CD4-positive, alpha-beta T cell treated with Interferon alpha-2 for 1 hour (primary cell): ENCODE measurements at places on chromosomes 16 and 17.

- DNase-seq, result no peak
Observed at GRCh38 chr16:70438585-70438968, 323 bp downstream of the ST3GAL2 start.

GRCh38 chr17:72397687-72398086, 276.9 kb downstream of the SOX9 start:
- no peak for DNase-seq

GRCh38 chr17:30503558-30503957, 26.4 kb downstream of the GOSR1 start:
- no peak for DNase-seq

DNA sequence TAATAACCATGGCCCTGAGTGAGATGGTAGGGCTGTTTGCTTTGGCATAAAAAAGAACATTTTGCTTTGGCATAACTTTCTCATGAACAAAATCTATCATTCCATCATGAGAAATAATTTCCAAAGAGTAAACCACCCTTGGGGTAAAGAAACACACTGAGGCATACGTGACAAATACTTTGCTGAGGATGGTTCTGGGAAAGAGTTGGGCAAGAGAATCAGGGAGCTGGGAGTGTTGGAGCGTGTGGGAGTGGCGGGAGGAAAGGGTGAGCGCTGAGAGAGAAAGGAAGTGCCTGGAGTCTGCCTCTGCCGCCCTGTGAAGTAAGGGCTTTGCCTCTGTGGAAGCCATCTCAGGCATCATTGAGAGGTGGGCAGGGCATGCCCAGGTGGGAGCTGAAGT, 60.2 kb upstream of the ARHGAP44 start:
- no peak for DNase-seq

DNA sequence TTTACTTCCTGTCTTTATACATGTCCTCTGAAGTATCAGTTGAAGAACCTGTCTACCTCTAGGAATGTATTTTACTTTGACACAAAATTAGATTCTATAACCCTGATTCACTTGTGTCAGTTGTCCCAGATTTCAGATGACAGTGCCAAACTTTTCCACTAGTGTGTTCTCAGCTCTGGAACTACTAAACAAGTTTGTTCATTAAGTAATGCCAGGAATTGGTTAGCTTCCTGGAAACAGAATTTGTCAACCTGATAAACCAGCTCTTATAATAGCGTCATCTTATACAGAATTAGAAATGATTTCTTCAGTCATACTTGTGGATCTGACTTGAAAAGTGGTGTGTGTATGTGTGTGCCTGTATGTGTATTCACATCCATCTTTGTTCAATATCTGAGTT, 7.4 kb downstream of the MAP3K3 start:
- no peak for DNase-seq

DNA sequence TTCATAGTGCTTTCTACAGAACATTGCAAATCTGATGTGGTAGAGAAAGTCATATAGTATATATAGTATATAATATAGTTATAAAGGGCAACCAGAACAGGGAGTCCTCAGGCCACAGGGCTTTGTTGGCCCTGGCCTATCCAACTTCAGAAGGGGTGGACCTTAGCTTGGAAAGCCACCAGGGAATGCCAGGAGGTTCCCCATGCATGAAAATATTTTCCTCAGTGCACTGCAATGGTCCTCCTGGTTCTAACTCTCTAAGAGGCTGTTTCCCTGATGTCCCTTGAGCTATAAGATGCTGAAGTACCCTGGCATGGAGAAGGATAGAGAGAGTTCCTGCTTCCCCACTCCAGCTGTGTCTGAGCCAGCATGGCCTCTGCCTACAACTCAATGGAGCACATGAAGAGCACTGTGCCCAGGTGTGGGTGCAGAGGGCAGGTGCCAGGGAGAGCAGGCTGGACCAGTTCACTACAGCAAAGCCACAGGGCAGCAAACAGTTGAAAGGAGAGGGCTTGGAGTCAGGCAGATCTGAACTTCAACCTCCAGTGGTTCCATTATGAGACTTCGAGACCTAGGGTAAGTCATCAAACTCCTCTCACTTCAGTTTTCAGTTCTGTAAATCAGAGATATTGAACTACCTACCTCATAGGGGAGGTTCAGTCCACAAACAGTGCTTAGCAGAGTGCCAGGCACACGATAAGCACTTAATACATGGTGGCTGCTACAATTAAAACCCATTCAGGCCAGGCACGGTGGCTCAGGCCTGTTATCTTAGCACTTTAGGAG, 183.1 kb downstream of the SALL1 start:
- DNase-seq, result no peak

- DNase-seq, result no peak
Observed at GRCh38 chr16:84450176-84450865, 54.1 kb downstream of the MEAK7 start.

DNA sequence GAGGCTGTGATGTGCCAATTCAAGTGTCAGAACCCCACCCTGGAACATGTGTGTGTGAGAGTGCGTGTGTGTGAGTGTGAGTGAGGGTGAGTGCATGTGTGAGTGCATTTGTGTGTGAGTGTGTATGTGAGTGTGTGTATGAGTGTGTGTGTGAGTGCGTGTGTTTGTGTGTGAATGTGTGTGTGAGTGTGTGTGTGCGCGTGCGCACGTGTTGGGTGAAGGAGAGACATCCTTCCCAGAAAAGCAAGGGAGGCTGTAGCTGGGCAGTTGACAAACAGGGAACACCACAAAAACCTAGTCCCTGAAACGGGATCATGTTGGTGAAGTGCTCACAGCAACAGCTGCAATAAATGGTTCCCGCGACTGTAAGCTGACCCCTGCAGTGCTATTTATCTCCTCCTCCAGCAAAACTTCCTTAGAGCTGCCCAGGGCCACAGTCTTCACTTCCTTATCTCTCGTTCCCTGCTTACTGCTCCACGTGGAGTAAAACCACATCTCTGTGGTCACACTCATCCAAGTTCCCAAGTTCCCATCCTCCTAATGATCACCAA, 40.1 kb upstream of the RPL38 start:
- DNase-seq, result no peak

GRCh38 chr16:19245326-19245925, 40.1 kb upstream of the CLEC19A start:
- no peak for DNase-seq

DNA sequence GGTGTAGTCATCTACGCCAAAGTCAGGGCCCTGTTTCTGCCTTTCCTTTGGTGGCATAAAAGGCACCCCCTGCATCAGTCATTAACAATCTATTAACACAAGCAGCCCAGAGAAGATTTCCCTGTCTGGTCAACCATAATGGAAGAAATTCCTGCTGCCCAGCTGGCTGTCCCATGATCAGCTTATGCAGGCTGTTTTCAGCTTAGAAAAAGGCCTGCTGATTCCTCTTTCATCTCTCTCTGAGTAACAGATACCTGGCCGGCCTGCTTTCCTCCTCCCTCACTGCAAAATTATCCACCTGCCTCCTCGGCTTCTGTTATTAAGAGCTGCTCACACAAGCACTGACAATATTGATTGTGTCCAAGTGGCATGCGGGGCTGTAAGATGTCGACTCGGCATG, 70.3 kb upstream of the MMP2 start:
- no peak for DNase-seq

GRCh38 chr17:8455665-8456209, 20.1 kb downstream of the NDEL1 start:
- no peak for DNase-seq

DNA sequence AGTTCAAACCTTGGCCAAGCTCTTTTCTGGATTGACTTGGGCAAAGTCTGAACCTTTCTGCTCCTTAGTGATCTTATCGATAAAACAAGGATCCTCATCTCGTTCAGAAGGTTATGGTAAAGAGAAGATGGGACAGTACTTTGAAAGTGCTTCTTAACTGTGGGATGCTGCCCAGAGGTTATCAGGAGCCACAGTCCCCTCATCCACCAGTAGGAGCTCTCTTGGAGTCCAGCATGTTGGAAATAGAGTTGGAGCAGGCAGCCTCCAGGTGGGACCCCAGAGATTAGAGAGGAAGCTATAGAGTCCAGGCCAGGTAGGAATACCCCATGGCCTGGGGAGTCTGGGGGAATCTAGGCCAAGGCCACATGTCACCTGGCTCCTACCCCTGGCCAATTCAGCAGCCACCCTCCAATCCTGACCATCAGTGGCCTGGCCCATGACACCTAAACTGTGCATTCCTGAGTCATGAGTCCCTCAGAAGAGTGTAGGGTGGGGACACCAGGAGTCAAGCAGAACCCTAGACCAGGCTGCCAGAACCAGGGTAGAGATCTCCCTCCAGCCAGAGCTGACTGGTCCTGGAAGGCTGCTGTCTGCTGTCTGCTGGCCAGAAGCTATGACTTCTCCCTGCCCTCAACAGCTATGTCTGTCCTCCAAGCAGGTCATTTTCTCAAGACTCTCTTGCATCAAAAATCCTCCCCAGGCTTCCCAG, 144.3 kb downstream of the AIPL1 start:
- no peak for DNase-seq

DNA sequence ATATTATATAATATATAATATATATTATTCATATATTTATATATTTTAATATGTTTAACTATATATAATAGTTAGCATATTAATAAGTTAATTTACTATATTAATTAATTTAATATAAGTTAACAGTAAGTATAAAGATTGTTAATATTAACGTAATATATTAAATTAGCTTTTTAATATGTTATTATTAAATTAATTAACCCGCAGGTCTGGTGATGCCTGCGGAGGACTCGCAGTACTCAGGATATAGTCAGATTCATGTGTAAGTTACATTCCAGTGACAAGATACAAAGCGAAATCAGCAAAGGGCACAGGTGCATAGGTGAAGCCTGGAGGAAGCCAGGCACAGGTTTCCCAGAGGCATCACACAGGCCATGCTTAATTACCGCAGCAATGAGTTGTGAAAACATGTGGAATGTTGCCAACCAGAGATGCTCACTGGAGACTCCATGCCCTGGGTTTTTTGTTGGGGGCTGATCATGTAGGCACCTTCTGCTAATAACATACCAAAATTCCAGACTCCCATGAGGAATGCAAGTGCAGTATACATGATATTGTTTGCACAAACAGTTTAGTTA, 130.4 kb upstream of the MPHOSPH6 start:
- no peak for DNase-seq

- DNase-seq, result no peak
Observed at GRCh38 chr16:81210807-81211206, 27.7 kb upstream of the BCO1 start.

DNA sequence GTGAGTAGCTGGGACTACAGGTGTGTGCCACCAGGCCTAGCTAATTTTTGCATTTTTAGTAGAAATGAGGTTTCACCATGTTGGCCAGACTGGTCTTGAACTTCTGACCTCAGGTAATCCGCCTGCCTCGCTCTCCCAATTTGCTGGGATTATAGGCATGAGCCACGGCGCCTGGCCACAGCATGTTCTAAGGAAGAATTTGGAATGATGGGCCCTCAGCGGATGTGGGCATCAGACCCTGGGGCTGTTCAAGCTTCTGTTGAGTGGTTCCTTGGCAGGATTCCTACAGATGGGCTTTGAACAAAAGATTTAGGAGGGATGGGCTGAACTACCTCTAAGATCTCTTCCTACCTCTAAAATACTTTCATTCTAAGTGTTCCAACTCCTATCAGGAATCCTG, 4.1 kb downstream of the PRPSAP2 start:
- no peak for DNase-seq

DNA sequence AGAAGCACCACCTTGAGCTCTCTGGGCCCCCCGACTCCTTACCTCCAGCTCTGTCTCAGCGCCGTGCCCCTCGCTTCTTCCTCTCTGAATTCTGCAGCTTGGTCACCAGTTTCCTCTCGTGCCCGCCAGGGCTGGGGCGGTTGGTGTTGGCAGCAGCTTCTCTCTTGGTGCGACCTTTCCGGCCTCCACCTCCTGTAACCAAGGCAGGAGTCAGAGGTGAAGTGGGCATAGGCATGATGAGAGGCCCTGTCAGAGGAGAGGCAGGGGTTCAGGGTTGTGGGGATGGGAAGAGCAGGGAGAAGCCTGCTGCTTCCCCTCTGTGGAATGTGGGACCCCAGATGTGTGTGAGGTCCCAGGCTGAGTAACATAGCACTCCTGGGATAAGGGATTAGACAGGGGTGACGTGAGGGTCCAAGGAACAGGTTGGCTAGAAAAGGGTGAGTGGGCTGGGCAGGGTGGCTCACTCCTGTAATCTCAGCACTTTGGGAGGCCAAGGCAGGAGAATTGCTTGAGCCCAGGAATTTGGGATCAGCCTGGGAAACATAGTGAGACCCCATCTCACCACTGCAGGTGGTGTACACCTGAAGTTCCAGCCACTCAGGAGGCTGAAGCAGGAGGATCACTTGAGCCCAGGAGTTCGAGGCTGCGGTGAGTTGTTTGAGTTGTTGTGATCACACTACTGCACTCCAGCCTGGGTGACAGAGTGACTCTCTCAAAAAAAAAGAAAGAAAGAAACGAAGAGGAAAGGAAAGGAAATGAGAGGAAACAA, 626 bp downstream of the NUPR1 start:
- DNase-seq, result no peak

DNA sequence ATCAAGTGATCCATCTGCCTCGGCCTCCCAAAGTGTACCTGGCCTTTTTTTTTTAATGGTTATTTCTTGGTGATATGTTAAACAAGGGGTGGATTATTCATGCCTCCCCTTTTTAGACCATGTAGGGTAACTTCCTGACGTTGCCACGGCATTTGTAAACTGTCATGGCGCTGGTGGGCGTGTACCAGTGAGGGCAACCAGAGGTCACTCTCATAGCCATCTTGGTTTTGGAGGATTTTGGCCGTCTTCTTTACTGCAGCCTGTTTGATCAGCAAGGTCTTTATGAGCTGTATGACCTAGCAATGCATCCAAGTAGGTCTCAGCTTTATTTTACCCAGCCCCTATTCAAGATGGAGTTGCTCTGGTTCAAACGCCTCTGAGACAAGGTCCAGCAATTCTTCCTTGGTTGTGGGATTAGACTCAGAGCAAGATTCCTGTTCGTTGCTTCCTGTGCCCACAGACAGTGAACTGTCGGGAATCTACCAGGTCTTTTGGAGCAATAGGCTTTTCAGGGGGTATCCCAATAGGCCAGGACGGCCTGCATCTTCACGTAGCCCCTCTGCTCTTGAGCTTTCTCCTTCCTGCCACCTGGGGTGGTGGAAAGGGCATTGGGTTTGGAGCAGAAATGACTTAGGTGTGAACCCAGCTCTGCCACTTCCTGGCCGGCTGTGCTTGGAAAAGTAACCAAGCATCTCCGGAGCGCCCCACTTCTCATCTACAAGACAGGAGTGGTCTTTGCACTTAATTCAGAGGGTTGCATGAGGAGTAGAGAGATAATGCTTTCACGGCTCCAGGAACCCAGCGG, 52.9 kb upstream of the SEC14L1 start:
- DNase-seq, result no peak

- DNase-seq, result peak; percentile 39
Observed at GRCh38 chr17:59607817-59608403, 11.8 kb upstream of the CLTC start.

GRCh38 chr17:57946798-57947358, 8.3 kb downstream of the CUEDC1 start:
- DNase-seq, result peak; percentile 61

GRCh38 chr17:82063424-82064415, 1.9 kb downstream of the DUS1L start:
- DNase-seq, result no peak
